ENCODE measurements at places on chromosomes 5 and 9.

GRCh38 chr9:95327239-95327865 is 9.8 kb upstream of the FANCC start:
- no peak for DNase-seq

DNA sequence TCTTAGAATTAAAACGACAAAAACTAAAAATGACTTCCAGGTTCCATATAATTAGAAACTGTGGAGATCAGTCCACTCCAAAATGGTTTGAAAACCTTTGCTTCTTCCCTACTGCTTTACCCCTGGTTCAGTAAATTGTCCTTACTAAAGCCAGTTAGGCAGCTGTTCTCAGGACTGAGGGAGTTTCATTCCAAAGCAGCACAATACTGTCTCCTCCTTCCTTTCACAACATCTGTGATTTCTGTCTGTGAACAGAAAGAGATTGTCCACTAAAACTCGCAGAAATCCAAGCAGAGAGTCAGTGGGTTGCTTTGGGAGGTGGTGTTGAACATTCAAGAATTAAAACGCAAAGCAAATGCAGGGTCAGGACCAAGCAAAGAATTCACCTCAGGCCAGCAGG is 740.8 kb upstream of the ZNF608 start:
- no peak for DNase-seq

DNA sequence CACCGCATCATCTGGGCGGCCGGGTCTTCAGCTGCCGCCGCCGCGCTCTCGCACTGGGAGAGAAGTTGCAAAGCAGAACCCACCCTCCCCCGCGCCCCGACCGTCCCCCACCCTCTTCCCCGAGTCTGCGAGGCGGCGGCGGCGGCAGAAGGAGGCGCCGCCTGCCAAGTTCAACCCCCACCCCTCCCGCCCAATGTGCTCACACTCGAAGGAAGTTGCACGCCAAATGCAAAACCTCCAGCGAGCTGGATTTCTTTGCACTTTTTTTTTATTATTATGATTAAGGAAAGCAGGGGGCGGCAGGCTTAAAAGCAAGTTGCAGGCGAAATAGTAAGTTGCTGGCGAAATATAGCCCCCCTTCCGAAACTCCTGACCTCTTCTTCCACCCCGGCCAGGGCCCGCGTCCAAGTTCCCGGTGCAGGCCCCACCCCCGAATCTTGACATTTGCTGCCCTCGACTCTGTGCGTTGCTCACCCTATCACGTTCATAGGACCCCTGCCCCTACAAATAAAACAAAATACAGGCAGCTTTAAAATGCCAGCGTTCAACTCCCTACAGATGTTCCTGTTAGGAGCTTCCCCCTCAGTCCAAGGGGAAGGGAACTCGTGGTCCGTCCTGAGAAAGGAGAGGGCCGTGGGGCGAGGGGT is 1.1 kb upstream of the NR3C1 start:
- peak; percentile 75 for DNase-seq

- DNase-seq = no peak
Observed at GRCh38 chr9:15529566-15530324, 19.0 kb upstream of the PSIP1 start.

DNA sequence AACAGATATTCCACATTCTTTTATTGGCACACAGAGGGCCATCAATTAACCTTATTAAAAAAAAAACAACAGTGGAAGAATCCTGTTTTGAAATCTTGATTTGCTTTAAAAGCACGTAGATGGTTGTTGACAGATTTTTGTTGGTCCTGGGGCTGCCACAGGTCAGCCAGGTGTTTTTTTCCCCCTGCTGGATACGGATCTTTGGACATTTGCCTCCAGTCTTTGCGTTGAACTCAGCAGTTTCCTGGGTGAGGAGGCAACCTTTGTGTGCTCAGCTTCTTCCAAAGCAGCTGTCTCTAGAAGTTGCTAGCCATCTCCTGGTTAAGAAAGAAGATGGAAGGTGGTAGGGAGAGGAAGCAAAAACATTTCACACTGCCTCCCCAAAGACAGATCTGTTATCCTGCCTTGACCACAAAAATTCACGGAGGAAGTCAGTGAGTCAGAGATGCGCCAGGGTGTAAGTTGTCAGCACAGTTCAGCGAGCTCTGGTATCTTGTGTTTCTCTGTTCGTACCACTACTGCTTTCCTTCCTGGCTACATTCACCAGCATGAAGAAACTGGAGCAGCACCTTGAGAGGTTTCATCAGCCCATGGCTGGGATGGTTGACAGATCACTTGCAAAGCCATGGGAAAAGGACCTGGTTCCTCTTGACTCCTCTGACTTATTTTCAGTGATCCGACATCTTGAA is 207.3 kb downstream of the ARHGAP26 start:
- peak; percentile 74 for DNase-seq

DNA sequence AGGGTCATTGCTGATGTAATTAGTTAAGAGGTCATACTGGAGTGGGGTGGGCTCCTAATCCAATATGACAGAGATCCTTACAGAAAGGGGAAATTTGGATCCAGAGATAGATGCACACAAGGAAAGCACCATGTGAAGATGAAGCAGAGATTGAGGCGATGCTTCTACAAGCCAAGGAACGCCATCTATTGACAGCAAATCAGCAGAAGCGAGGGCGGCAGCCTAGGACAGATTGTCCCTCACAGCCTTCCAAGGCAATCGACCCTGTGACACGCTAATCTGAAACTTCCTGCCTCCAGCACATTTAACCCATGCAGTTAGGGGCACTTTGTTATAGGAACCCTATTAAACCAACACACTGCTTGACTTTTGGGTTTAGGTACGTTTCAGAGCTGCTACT is 285.1 kb upstream of the DAP start:
- no peak for DNase-seq

DNA sequence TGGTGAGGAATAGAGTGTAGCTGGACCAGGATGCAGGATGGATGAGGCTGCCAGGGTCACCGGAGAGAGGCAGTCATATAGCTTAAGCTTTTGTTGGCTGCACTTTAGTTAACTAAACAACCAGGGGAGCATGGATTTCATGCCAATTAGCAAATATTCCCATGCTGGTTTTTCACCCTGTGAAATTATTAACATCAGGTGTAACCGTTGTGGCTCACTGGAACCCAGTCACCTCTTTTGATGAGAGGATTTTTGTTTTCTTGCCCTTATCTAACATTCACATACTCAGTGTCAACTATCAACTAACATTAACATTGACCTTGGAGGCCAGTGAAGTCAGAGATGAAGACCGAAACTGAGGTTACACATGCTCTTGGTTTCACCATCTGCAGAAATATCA is 97.2 kb upstream of the BASP1 start:
- no peak for DNase-seq

DNA sequence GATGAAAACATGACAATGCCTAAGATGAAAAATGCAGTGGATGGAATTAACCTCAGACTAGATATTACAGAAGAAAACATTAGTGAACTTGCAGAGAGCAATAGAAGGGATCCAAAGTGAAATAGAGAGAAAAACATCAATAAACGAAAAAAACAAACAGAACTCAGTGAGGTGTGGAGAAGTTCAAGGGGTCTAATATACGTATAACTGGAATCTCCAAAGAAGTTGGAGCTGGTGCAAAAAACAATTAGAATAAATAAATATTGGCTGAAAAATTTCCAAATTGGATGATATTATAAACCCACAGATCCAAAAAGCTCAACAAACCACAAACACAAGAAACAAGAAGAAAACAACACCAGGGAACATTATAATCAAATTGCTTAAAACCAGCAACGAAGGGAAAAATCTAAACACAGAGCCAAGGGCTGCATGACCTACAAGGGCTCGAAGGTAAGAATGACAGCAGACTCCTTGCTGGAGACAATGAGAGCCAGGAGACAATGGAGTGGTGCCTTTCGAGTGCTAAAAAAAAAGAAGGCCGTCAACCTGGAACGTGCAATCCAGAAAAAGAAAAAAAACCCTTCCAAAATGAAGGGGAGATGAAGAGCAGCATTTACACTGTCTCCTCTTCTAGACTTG is 11.8 kb downstream of the FAM163B start:
- no peak for DNase-seq

GRCh38 chr5:72588640-72589039 is 81.4 kb upstream of the ZNF366 start:
- no peak for DNase-seq

DNA sequence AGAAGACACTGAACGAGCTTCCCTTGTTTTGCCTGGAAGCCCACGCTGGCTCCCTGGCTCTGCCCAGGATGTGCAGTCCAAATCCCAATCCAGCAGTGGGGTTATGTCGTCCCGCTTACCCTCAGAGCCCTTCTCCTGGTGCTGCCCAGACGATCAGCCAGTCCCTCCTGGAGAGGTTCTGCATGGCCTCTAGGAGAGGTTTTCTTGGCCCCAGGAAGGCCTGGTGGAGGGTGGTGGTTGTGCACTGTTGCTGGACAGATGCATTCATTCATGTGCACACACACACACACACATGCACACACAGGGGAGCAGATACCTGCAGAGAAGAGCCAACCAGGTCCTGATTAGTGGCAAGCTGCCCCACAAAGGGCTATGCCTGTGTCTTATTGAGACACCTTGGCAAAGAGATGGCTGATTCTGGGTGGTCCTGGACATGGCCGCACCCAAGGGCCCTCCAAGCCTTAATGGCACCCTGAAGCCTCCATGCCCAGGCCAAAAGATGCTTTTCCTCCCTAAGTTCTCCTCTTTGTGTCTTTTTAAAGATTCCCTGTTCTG is 10.5 kb upstream of the OLFM1 start:
- no peak for DNase-seq

GRCh38 chr9:137907776-137908175 is 30.2 kb downstream of the CACNA1B start:
- no peak for DNase-seq

- no peak for DNase-seq
Observed at GRCh38 chr9:35690614-35691333, 1.0 kb upstream of the TPM2 start.

GRCh38 chr9:131635285-131635684 is 90.0 kb downstream of the PRRT1B start:
- peak; percentile 88 for DNase-seq

DNA sequence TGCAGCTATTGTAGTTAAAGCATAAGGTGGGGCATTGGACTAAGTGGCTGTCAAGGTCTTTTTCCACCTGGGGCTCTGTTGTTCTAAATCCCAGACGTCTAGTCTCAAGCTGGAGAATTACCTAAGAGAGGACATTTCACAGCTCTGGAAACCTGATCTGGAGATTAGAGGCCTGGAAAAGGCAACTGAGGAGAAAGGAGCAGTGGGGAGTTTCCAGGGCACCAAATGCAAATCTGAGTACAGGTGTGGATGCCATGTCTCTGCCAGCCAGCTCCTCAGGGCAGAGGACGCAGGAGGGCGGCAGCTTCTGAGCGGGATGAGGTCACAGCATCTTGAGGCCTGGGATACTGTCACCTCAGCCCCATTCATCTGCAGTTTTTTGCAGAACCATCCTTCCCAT is 65.2 kb downstream of the PPARGC1B start:
- no peak for DNase-seq

DNA sequence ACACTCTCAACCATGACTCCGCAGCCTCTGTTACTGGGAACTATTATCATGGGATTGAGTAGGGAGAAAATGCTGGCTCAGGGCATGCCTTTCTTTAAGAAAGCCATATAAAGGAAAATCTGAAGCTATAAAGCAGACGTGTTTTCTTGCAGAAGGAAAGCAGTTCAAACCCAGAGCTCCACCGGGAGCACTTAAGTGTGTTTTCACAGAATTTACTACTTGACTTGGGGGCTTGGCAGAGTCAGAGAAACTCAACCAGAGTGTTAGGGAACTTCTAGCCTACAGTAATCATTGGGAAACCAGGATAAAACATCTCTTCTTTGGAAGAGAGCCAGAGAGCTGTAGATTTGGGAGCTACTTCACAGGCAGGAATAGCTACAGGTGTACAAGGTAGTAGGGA is 283.4 kb upstream of the ADRA1B start:
- DNase-seq = no peak

DNA sequence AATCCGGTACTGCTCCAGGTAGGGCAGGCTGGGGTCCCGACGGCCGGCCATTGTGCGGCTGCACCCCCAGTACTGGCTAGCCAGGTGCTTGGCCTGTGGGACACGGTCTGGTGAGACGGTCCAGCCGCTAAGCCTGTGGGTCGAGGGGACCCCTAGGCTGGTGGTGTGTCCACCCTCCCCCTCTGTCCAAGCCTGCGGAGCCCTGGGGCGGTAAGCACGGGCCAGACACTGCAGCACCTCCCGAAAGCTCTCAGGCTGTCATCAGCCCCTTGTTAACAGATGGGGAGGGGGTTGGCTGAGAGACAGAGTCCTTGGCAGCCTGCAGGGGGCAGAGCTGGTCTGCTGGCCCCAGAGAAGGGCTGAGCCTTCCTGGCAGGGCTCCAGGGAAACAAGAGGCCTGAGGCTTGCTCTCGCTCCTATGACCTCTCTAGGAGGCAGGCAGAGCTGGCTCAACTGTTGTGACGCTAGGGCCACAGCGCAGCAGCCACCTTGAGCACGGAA is 11.8 kb upstream of the MRNIP start:
- DNase-seq = peak; percentile 4

GRCh38 chr9:18393340-18394130 is 80.4 kb upstream of the ADAMTSL1 start:
- DNase-seq = no peak

DNA sequence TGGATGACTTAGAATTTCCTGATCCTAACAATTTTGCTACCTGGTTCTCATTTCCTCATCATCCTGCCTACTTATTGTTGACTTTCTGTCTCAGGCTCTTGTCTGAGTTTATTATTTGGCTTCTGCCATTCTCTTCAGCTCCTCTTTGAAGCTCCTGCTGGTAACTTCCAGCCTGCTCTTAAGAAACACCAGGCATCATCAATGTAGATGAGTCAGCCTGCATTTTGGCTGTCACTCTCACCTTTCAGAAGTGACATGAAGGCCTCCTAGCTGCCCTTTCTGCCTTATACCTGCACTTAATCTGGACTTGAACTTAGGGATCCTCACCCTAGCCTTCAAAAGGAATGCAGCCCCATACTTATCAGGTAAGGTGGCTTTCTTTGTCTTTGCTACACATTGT is 551.8 kb upstream of the ZNF608 start:
- DNase-seq = no peak

DNA sequence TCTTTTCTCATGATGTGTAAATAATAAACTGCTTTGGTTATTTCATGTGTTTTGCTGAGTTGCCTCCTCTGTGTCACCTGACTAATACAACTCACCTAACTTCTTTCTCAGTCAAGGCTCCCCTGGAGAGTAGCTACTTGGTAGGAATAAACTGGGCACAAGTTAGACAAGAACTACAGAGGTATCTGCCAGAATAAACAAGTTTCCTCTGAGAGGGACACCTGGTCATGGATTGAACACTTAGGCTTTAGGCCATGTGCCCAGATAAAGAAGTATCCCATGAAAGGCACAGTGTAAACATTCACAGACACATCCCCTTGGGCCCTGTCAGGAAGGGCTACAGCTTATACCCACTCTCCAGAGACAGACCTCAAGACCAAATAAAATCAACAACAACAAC is 532.5 kb downstream of the KIF4B start:
- DNase-seq = no peak

- no peak for DNase-seq
Observed at GRCh38 chr5:100827481-100827889, 75.6 kb downstream of the ST8SIA4 start.

Data from CD4-positive, alpha-beta T cell treated with Interleukin-1 beta for 1 hour (primary cell).